HL-60 (cell line): ENCODE measurements at places on chromosomes 6 and 20.

DNA sequence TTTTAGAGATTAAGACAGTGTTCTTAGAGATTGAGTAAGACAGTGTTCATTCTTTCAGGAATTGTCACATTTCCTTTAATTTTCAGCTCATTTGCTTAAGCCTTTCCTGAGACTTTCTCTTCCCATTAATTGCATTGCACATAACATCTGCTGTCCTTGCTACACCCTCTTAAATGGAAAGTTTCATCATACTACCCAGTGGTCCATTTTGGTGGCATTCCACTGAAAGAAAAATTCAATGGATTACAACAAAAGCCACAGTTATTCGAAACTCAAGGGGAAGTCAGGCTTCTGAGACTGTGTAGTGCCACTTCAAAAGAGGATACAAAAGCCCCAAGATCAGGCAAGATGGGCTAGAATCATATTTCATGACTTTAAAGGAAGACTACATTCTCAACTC is 64.0 kb downstream of the RSPO3 start:
- DNase-seq, result no peak

GRCh38 chr6:132188556-132189264 is 212.6 kb downstream of the MOXD1 start:
- DNase-seq, result no peak

GRCh38 chr20:36779656-36780025 is 6.1 kb upstream of the DSN1 start:
- DNase-seq, result no peak

DNA sequence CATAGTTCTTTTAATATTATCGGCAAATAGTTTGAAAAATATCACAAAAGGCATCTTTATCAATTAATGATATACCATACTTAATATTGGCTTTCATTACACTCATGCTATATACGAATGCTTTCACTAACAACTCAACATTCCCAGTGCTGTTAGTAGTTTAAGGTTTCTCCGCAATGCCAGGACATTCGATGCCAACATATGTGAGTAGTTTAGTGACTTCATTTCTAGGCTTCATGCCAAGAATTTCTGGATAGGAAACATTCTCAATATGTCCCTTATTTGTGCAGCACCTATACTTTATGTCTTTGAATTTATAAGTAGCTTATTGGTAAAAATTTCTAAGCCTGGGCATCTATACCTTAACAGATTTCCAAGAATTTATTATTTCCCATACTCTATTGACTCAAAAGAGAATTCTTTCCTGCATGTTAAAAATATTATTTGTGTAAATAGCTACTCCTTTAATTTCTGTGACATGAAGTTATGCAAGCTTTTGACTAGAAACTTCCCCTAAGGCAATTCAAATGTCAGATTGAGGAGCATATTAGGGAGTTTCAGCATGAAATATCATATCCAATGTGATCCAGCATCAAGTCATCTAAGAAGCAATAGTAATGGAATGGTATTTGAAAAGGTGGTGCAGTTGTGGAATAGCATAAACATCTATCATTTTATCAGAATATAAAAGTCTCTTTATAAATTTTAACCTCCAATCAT is 236.0 kb upstream of the STXBP5 start:
- DNase-seq, result no peak

GRCh38 chr6:36285187-36285671 is 15.4 kb downstream of the PNPLA1 start:
- no peak for DNase-seq

GRCh38 chr6:21992178-21992967 is 304.5 kb downstream of the PRL start:
- DNase-seq, result no peak

GRCh38 chr20:37144856-37145404 is 34.2 kb upstream of the RPN2 start:
- peak; percentile 61 for DNase-seq

GRCh38 chr6:107820338-107821261 is 3.5 kb downstream of the SCML4 start:
- peak; percentile 43 for DNase-seq

DNA sequence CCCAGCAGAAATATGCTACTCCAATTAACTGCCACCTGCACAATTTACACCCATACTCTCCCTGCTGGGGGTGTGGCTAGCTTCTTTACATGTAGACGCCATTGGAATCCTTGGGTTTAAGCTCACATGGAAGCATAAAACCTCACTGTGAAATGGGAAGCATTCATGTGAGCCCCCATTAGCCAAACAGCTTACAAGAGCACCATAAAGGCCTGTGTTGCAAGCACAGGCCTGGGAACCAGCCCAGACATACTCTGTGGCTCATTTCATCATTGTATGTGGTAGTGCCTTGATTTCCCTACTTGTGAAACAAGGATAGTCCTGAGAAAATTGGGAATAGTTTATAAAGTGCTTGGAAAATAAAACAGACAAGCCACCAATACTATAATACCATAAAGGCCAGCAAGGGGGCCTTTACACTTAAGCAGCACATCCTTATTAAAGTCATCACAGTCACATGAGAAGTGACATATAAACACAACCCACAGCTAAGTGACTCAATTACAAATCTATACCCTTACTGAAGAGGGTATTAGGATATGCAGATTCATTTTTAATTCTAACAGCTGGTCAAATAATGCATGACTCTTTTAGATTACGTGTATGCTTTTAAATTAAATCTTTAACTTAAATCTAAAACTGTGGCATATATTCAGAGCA is 6.8 kb downstream of the ADNP start:
- no peak for DNase-seq

- DNase-seq, result no peak
These were observed 12.4 kb downstream of the MTHFD1L start for GRCh38 chr6:150877928-150878327.

- no peak for DNase-seq
These were observed 30.9 kb downstream of the STK4 start for GRCh38 chr20:44997171-44997570.

DNA sequence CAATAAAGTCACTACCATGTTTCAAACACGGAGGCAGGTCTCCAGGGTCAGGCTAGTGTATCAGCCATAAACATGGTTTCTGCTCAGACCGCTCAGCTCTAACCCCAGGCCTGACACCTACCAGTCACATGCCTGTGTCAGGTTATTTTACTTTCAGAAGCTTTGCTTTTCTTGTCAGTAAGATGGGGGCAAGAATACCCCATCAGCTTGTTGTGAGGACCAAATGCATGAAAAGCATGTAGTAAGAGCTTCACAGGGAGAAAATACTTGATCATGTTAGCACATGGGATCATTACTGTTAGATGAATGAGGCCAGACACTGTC is 65.2 kb upstream of the PIM1 start:
- DNase-seq, result no peak

DNA sequence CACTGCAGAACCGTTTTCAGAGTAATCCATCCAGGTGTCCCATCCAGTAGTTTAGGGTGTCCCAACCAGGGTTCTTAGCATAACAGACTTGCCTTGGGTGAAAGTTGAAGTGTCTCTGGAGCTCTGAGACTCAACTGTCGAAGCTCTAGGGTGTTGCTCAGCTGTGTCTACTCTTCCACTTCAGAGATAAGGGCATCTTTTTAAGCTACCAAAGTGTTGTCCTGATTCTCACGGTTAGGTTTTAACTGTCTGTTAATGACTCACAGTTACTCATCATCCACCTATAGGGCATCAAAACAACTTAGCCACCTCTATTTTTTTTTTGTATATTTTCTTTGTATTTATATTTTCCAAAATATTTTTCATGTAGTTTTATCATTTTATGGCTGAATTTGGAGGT is 36.9 kb upstream of the TBX18 start:
- no peak for DNase-seq
